ENCODE measurements at places on chromosomes 2 and 18. TPM values are rescaled to one million over a fixed set of nuclear protein-coding genes. Genes with fewer than 3 reads are reported as not detected.
A peak's percentile ranks its signal among the peaks of the same experiment; 100 is the strongest.

The SPC25 gene
- total RNA-seq = 40.1 TPM

The MATN3 gene
- not detected for total RNA-seq

DNA sequence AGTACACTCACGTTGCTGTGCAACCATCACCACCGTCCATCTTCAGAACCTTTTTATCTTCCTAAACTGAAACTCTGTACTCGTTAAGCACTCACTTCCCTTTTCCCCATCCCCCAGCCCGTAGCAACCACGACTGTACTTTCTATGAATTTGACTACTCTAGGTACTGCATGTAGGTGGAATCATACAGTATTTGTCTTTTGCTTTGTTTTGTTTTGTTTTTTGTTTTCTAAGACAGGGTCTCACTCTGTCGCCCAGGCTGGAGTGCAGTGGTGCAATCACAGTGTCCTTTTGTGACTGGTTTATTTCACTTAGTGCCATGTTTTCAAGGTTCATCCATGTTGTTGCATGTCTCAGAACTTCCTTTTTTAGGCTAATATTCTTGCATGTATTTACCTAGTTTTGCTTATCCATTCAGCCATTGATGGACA is 7.0 kb upstream of the TYMS start:
- H3K27ac ChIP-seq = peak overlapping the region; percentile 67
- peaks cover 10% of the 10 kb centered on the region for H3K4me1 ChIP-seq
- H3K4me3 ChIP-seq = peak overlapping the region; percentile 45
- peaks cover 3% of the 10 kb centered on the region for H3K27me3 ChIP-seq

- H3K36me3 ChIP-seq = no peaks in the 10 kb centered on the region
- H3K27ac ChIP-seq = no peak overlapping the region
- no peak for DNase-seq
- H3K4me1 ChIP-seq = peaks cover 4% of the 10 kb centered on the region
Observed at GRCh38 chr2:207796585-207797350, 27.1 kb upstream of the FZD5 start.

DNA sequence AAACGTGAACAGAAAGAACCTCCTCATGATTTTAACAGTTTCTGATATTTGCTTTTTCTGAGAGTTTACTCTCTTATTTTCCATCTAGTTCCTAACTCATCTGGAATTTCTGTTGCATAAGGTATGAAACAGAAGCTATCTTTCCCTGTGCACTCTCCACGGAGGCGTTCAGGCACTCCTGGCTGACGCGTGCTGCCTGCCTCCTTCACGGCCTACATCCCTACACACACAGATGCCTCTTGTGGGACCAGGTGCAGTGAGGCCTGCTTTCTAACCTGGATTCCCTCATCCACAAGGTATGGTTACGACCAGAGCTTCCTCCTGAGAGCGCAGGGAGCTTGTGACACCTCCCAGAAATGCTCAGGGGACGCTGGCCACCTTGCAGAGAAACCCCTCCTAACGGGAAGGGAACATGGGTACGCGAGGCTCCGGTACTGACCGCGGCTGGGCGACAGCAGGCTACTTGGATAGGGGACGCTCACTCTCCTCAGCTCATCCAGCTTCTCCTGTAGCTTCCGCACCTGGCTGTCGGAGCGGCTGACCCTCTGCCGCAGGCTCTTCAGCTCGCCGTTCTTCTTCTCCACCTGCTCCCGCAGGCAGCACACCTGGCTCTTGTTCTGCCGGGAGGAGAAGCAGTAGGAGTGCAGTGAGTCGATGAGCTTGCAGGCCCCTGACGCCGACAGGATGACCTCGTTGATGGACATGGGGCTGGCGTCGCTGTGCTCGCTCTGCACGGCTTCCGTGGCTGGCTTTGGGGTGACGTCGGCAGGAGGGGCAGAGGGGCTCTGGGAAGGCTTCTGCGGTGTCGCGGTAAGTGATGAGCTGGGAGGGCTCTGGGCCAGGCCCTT is 4.3 kb downstream of the THAP4 start:
- DNase-seq = no peak
- H3K36me3 ChIP-seq = peaks cover 5% of the 10 kb centered on the region
- no peak overlapping the region for H3K4me3 ChIP-seq
- H3K4me1 ChIP-seq = peaks cover 22% of the 10 kb centered on the region

DNA sequence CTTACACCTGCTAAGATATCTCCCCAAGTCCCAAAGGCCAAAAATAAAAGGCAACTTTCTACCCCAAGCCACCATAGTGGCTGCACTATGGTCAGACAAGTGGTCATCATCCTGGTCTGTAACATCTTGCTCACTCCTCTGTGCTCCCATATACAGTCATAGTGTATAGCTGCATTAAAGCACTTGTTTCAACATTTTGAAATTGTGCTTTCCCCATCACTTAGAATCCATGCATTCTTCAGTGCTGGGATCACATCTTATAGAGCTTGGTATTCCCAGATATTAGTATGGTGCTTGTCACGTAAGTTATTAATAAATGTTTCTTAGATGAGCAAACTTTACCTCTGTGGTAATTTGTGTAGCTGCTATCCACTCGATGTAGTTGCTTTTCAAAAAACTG is 40.4 kb upstream of the CDC42EP3 start:
- no peak for DNase-seq
- H3K4me1 ChIP-seq = peaks cover 42% of the 10 kb centered on the region
- H3K36me3 ChIP-seq = peaks cover 24% of the 10 kb centered on the region
- H3K27ac ChIP-seq = peak overlapping the region; percentile 82
- no peaks in the 10 kb centered on the region for H3K27me3 ChIP-seq
- H3K4me3 ChIP-seq = peak overlapping the region; percentile 39
